CD4-positive, alpha-beta T cell treated with Interleukin-10 for 1 hour (primary cell): ENCODE measurements at places on chromosomes 12 and 14.

GRCh38 chr12:124179936-124180607 is 114.8 kb upstream of the RFLNA start:
- DNase-seq: no peak

DNA sequence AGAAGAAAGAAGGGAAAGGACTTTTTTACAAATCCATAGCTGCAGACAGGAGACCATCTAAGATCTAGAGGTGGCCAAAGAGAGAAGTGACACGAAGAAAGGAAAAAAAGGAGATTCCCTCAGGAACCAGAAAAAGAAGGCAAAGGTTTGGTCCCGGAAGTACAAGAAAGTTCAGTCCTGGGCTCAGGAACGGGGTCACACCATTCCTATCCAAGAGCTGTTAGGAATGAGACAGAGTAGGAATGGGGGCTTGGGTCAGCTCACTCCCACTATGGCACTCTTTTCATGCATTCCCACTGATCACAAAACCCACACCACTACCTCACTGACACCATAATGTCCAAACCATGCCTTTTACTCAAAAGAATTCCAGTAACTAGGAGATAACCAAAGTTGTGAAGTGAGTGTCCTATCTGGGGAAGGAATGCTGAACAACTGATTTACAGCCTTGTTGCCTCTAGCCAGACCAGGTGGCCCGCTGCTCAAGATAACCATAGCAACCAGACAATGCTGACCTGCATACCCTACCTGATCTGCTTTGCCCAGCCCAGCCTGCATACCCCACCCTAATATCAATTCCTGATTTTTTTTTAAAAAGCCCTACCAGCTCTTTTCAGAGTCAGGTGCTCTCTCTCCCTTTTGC is 8.4 kb downstream of the PPP2R3C start:
- no peak for DNase-seq

GRCh38 chr12:1531153-1531653 is 63.2 kb downstream of the FBXL14 start:
- no peak for DNase-seq

DNA sequence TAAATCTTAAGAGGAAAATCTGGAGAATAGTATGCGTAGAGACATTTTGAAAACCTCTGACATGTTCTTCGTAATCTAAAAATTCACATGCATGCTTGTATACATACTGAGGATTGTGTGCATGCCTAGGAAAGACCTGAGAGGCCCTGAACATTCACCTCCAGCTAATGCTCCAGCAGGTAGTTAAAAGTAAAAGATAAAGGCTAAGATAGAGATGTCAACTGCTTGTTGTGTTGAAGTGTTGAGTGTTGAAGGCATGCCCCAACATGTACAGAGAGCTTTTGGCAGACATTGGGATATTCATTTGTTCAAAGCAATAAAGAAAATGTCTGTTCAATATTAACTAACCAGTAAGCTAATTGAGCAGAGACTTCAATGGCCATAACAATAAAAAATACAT is 118.6 kb upstream of the SYT1 start:
- no peak for DNase-seq

GRCh38 chr12:2336409-2336829 is 283.6 kb downstream of the CACNA1C start:
- no peak for DNase-seq

DNA sequence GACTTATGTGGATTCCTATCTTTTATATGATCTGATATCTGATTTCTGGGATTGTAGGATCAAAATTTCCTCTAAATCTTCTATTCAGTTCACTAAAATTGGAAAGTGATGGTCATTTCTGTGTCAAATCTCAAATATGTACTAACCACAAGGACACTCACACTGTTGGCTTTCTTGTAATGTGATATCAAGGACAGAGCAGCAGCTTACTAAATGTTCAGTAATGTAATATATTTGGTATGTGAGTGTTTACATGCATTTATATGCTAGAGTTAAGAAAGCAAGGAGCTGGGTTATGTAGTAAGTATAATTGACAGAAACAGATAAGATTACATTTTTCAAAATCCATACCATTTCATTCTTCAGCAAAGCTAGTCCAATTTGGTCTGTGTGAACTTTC is 16.5 kb downstream of the PUS7L start:
- DNase-seq: no peak

DNA sequence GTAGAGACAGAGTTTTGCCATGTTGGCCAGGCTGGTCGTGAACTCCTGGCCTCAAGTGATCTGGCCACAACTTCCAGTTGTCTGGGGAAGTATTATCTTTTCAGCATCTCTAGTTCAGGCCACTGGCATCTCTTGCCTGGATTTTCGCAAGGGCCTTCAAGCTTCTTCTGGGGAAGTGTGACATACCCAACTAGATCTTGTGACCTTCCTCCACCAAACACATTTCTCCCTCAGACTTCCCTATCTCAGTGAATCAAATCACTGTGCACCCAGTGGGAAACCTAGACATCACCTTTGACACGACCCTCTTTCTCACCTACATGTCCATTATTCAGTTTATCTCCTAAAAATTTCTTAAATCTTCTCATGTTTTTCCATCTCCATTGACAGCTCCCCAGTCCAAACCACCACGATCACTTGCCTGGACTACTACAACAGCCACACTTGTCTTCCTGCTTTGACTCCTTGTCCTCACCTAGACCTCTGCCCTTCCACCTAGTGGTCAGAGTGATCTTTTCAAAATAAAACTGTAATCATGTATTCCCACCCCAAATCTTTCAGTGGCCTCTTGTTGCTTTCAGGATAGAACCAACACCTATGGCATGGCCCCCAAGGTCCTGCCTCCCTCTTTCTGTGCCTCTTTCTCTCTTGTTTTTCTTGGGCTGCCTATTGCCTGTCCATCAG is 3.3 kb downstream of the EEF1AKMT3 start:
- DNase-seq: no peak

- no peak for DNase-seq
Measured at GRCh38 chr12:132319991-132320570, 9.3 kb downstream of the GALNT9 start.

DNA sequence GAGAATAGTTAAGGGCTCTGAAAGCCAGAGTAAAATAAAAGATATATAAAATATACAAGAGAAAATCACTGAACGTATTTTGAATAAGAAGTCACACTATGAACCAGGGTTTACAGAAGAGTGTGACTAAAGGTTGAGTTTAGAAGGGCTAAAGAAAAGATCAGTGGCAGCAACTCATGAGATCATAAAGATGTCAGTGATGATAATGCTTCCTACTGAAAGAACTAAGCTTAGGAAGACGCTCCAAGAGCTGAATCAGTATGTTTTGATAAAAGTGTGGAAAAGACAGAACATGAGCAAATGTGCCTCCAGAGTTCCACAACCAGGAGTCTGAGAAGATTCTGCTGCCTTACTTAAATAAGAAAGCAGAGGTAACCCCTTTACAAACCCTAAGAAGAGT is 74.6 kb downstream of the KITLG start:
- no peak for DNase-seq

DNA sequence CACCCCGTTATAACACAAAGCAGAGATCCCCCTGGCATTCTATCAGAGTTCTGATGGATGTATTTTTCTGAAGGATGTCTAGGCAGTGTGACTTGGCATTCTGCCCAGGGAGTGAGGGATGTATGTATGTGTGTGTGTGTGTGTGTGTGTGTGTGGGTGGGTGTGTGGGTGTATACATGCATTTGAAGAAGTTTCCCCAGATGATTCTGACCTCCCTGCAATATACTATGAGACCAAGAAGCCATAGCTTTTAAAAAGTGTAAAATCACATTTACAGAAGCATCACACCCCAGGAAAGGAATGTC is 59.7 kb upstream of the NAP1L1 start:
- DNase-seq: peak; percentile 39

GRCh38 chr14:103292426-103293374 is 41.3 kb upstream of the EIF5 start:
- DNase-seq: peak; percentile 68

- DNase-seq: no peak
Measured at GRCh38 chr12:93846936-93847516, 169.9 kb downstream of the CRADD start.

DNA sequence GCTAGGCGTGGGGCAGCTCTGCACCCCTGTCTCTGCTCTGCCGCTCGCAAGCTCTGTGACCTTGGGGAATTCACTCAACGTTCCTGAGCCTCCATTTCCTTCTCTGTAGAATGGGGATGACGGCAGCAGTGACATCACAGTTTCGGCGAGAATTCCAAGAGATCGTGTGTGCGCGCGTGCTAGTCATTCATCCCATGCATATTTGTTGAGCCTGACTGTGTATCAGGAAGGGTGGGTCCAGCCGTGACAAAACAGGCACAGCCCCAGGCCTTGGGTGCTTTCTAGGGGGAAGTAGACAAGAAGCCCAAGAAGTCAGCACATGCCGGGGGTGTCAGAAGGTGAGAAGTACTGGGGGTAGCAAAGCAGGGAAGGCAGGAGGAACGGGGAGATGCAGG is 145.6 kb upstream of the NCOR2 start:
- DNase-seq: peak; percentile 23

DNA sequence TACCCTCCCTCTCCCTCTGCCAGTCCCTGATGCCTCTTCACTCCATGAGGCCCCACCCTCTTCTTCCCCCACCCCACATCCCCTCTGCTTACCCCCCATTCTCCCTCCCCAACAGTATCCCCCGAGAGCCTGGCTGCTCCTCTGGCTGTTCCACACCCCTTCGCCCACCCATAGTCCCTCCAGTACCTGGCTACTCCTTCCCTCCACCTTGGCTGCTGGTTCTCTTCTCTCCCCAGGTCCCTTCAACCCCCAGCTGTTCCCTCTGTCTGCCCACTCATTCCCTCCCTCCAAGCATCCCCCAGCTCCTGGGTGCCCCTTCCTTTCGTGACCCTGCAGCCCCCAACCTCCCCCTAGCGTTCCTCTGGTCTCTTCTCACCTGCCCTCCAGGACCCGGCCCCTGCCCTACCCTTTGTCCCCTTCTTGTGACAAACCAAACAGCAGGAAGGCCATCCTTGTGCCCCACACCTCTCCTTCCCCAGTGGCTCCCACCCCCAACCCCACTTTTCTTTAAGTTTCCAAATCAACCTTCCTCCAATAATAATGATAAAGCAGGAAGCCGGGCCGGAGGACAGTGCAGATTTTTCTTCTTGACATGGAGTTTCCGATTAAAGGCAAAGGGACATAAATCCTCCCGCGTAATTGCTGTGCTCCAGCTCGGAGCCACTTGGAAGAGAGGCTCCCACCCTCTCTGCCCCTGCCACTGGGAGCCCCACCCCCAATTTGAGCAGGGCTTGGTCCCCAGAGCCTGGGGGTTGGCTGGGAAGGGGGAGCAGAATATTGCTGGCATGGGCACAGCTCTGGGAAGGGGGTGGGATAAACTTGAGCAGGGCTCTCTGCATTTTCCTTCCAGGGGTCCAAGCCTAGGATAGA is 40.0 kb downstream of the SMUG1 start:
- DNase-seq: no peak

DNA sequence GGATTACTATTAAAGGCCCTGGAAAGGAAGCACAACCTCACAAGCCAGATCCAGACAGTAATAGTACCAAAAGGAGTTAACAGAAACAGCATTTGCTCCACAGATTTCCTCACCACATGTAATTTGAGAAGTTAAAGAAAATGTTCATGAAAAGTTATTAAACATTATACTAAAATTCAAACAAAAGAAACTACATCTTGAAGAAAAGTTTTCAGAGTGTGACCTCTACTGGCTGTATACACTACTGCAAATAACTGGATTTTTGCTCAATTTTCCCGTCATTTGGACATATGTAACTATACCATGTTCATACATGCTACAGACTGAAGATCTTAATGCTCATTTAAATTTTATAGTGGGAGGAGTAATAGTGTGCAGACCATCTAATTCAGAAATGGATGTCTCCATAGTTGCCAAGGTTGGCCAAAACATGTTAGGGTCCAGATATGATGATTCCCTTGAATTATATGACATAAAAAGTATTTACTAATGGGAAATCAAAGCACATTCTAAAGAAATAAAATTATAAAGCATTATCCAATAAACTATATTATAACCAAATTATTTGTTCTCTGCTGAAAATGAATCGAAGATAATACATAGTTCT is 5.6 kb downstream of the KRR1 start:
- peak; percentile 53 for DNase-seq

DNA sequence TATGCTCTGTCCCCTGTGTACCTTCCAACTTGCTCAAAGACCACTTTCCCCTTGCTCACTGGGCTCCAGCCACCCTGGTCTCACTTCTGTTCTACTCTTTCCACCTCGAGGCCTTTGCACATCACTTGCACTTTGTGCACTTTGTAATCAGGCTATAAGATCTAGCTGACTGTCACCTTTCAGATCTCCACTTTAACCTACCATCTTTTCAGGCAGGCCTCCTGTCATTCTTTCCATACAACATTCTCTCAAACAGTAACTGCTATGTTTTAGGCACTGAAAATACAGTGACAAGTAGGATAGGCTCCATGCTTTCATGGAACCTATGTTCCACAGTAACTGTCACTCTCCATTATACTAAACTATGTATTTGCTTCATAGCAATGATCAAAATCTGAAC is 14.0 kb downstream of the CPM start:
- no peak for DNase-seq

- no peak for DNase-seq
Measured at GRCh38 chr12:82027612-82028011, 268.5 kb upstream of the PPFIA2 start.

DNA sequence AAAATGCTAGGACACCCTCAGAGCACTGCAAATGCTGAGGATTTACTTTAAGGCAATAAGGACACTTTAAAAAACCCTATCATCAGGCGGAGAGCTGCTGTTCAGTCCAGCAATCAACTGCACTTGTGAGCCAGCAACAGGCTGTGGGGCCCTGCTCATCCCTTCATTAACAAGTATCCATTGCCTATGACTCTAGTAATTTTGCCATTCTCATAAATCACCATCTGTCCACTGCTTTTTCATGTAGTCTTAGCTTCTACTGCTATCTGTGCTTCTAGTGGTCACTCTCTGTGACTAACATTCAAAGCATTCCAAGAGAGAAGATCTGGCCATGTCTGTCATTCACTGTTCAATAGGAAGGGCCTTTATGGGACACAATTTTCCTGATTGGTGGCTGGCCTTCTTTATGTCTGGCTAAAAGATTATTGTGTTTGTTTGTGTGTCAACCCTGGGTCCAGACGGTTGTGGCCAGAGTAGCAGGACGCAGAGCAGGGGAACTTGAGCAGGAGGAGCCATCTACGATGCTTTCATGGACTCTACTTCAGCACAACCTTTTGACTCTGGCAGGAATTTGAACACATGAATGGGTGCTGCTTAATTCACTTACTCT is 3.6 kb upstream of the KRAS start:
- no peak for DNase-seq

DNA sequence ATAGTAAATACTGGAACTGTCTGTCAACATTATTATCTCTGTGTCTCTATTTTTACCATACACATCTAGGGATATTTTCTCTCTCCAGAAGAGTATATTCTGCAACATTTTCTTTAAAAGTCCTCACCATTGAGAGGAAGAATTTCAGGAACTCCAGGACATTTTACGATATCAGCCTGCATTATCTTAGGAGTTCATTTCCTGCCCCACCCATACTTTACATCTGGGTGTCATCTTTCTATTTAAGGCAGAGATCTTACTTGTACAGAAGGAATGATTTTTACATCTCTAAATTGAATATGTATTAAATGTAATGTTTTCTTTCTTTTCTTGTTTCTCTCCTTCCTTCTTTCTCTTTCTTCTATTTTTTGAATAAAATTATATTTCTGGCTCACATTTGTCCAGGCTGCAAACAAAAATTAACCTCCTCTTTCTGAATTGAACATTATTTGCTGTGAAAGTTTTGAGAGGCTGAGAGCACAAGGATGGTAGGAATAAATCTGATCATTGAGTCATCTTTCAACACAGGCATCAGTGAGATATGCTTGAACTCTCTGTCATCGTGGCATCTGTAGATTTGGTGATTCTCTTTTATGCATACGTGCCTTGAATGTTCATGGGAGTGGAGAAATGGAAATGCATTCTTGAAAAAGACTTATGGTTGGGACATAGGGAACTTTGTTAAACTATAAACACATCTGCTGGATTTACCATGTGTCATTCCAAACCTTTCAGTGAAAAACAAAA is 753.6 kb downstream of the SLC16A7 start:
- DNase-seq: no peak
